Naive thymus-derived CD8-positive, alpha-beta T cell (primary cell): ENCODE measurements at places on chromosomes 1 and 21.
A peak's percentile ranks its signal among the peaks of the same experiment; 100 is the strongest.

DNA sequence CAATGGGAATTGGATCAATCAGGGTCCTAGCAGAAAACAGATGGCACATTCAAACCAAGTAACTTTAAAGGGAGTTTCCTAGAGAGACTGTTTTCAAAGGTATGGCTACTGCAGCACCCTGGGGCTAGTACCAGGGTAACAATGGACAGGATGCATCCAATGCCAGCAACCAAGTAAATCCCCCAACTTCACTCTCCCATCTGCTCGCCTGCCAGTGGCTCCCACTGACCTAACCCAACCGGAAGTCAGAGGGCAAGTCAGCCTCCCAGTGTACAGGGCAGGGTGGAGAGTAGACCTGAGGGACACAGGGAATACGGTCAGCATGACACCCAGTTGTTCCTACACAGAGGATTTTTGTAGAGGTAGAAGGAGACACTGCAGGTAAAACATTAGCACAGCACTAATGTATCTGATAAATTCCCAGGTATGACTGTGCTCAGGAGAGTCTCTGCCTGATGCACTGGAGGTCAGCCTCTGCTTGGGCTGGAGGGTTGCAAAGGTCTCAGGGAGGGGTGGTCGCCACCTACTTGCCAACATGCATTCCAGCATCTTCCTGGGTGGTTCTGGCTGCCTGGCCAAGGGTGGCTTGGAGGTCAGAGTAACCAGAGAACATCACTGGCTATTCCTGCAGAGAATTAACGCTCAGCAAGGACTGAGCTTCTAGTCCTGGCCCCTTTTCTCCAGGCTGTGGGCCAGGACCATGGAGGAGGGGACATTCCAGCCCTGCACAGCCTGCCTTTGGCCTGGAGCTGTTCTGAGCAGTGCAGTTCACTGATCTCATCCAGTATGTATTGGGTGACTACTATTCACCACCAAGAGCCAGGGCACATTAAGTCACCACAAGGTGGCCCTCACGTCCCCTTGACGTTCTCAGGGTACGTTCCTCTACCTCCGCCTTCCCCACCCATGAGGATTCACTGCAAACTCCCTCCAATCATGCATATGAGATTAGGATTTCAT lies 5.1 kb upstream of the GJA4 start:
- no peak for DNase-seq

- DNase-seq, result no peak
Measured at GRCh38 chr1:227317011-227317451, 1.3 kb downstream of the CDC42BPA start.

- DNase-seq, result no peak
Measured at GRCh38 chr1:163069655-163070277, 605 bp downstream of the RGS4 start.

GRCh38 chr1:53304527-53304926 lies 23.3 kb downstream of the LRP8 start:
- DNase-seq, result no peak

DNA sequence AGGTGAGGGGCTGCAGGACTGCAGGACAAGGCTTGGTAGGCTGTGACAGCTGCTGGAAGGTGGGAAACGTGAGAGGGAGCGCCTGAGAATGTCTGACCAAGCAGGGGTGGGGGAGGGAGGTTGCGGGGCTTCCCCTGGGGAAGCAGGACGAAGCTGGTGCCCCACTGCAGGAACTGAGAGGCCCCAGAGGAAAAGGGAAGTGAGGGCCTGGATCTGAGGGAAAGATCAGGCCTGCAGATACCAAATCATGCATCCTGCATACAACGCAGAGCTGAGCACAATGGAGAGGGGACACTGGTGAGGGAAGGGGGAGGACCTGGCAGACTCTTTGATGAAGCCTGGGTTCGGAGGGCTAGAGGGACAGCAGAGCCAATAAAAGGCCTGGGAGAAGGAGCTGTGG lies 65.7 kb upstream of the BACE2 start:
- no peak for DNase-seq

- DNase-seq, result no peak
Measured at GRCh38 chr1:57916041-57916440, 492.2 kb upstream of the DAB1 start.

GRCh38 chr1:230303822-230304221 lies 122.3 kb downstream of the PGBD5 start:
- no peak for DNase-seq

- no peak for DNase-seq
Measured at GRCh38 chr1:24931468-24932231, 1.6 kb upstream of the RUNX3 start.

GRCh38 chr1:236830560-236830959 lies 35.5 kb downstream of the MTR start:
- no peak for DNase-seq

- no peak for DNase-seq
Measured at GRCh38 chr1:91130256-91130985, 108.6 kb upstream of the ZNF644 start.

DNA sequence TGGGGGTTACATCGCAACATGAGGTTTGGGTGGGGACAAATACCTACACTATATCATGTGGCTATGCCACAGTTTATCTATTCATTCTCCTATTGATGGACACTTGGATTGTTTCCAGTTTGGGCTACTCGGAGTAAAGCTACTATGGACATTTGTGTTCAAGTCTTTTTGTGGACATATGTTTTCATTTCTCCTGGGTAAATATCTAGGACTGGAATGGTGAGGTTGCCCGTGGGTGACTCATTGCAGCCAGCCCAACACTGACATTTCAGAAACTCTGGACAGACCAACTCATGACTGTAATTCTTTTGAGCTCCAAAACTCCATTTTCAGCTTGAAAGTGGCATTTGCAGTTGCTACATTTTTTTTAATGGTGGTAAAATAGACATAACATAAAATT lies 82.7 kb downstream of the KAZN start:
- DNase-seq, result no peak

DNA sequence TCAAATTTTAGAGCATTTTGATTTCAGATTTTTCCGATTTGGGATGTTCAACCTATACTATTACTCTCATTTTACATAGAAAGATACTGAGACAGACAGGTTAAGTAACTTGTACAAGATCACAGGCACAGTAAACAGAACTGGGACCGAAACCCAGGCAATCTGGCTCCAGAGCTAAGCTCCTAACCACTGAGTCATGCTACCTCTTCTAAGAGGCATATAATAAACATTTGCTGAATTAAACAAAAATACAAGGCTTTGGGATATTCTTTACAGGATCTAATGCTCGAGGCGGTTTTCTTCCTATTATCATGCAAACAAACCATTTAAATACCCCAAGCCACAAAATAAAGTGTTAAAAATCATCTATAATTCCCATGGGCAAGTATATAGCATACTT lies 50.3 kb downstream of the MCOLN2 start:
- no peak for DNase-seq

DNA sequence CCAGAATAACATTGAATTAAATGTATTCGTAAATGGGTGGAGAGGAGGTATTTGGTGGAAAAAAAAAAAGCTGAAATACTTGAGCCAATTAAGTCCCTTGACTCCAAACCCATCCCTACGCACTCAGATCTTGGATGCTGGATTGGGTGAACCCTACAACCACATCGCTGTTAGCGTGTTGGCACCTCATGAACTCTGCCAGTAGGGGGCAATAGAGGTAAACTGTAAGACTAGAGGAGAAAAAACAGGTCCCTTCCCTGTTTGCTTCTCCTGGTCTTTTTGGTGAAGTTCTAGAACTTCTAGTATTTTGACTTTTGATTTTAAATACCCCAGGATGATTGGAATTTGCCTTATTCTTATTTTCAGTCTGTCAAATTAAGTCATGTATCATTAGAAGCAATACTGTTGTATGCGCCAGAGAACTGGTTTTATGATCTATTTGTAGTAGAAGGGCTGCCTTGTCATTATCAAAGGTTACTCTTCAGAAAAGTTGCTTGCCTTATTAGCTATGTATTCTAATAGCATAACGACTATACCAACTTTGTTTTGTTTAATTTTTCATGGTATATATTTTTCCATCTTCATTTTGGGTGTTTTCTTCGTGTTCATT lies 1.9 kb upstream of the OR13G1 start:
- peak; percentile 6 for DNase-seq

DNA sequence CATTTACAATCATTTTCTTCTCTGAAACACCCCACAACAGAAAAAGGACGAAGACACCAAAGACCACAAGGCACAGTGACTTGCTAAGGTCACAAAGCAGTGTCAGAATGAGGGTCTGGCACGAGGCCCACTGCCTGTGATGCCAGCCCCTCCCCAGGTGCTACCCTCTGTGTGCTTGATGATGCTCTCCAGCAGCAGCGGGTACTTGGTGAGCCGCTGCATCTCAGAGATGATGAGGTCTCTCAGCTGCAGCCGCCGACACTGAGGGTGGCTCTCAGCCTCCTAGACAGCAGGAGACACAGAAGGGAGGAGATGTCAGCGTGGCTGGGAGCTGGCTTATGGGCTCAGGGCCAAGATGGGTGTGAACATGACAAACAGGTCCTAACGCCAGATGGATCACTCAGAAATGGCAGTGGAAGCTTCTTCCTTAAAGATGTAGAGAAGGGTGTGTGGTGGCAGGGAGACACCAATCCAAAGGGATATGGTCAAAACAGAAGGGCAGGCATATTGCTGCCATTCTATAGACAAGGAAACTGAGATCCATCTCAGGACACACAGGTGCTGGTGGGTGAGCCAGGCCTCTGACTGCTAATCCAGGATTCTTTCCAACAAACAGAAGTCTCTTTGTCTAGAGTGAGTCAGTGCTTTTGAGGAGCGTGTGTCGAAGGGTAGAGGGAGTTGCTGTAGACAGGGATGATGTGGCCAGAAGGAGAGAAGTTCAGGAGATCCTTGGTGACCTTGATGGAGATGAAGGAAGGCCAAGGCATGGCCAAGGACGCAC lies 25.6 kb downstream of the LRRC71 start:
- DNase-seq, result no peak

- DNase-seq, result no peak
Measured at GRCh38 chr1:226616636-226617035, 68.1 kb downstream of the STUM start.

DNA sequence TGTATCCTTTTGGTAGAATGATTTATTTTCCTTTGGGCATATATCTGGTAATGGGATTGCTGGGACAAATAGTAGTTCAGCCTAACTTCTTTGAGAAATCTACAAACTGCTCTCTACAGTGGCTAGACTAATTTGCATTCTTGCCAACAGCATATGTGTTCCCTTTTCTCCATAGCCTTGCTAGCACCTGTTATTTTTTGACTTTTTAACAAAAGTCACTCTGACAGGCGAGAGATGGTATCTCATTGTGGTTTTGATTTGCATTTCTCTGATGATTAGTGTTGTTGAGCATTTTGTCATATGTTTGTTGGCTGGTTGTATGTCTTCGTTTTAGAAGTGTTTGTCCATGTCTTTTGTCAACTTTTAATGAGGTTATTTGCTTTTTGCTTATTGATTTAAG lies 99.8 kb downstream of the UCK2 start:
- DNase-seq, result no peak

DNA sequence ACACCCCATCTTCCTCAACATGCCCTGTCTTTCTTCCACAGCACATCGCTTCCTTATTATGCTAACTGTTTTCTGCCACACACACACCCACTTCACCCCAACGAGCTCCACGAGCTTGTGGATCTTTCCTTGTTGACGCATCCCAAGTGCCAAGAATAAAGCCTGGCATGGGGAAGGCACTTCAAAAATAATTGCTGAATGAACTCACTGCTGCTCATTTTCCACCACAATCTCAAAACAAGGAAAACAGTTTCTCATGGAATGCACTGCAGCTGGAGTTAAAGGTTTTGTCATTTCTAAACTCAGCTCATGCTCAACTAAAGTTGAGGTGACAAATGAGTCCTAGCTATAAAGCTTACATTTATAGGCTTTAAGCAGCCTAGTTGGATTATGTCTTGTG lies 86.0 kb downstream of the TIAM1 start:
- no peak for DNase-seq

- DNase-seq, result no peak
Measured at GRCh38 chr1:175874081-175874480, 130.7 kb upstream of the TNR start.

- no peak for DNase-seq
Measured at GRCh38 chr1:31310198-31310597, 13.4 kb downstream of the ZCCHC17 start.
